ENCODE measurements at places on chromosomes 13 and 19. TPM values are rescaled to one million over a fixed set of nuclear protein-coding genes. Genes with fewer than 3 reads are reported as not detected.

The ZNF230 gene
- 3.8 TPM for total RNA-seq

The CYP2F1 gene
- not detected for total RNA-seq

The SPC24 gene
- 111 TPM for total RNA-seq

The LILRA2 gene
- not detected for total RNA-seq

The TUBA3C gene
- total RNA-seq, result not detected

The RXFP2 gene
- not detected for total RNA-seq

The LIM2 gene
- total RNA-seq, result not detected

The MISP gene
- under 0.01 TPM for total RNA-seq

The NDUFB7 gene
- 188 TPM for total RNA-seq

The CLEC4M gene
- total RNA-seq, result not detected

The GPR12 gene
- not detected for total RNA-seq

The CPAMD8 gene
- 3.5 TPM for total RNA-seq

The TMPRSS9 gene
- not detected for total RNA-seq

The POU2F2 gene
- 0.17 TPM for total RNA-seq

The ZNF729 gene
- not detected for total RNA-seq
